Stromal cell of bone marrow (primary cell): ENCODE measurements at places on chromosomes 1 and 21.

DNA sequence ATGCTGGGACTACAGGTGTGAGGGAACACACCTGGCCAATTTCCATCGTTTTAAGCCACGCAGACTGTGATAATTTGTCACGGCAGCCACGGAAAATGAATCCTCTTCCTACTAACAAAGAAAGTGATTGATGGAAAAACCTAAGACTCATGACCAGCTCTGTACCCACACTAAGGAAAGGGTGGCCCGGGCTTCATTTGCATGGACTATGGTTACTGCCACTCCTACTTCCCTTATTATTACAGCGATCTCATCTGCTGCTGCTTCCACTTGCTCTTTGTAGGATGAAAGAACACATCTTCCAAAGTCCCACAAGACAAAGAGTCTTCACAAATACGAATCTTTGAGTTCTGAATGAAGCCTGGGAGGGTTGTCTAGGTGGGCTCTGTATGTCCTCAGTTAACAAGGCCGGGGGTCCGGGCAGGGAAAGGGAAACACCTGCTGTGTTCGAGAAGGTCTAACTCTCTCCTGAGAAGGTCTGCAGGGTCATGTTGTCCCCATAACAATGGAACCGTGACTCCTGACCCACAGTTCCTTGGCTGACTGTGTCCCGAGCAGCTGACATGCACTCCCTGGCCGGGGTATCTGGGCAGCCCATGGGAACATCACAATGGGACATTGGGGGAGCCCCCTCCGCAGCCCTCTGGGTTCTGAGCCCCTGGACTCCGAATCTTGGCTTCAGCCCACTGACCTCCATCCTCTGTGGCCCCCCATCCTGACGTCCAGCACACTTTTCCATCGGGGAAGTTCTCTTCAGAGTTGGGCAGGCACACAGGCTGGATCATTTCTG is 13.3 kb upstream of the TFF1 start:
- DNase-seq, result no peak

- DNase-seq, result no peak
Measured at GRCh38 chr21:15272171-15272570, 207.4 kb upstream of the NRIP1 start.

DNA sequence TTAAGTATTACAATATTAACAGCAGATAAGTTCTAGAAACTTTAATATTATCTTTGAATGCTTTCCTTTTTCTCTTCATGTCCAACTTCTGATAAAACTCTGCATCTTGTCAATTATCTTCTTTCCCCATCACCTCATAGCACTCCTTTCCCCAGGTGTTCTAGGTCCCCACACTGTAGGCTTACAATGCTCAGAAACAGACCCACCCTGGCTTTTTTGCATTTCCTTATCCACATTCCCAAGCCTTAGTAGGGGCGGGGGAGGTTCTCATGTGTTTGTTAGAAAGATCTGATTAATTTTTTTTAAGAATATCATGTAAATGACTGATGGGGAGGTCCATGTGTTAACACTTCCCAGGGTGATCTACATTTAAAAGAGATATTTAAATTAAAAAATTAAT is 63.9 kb downstream of the PLPPR4 start:
- DNase-seq, result no peak

DNA sequence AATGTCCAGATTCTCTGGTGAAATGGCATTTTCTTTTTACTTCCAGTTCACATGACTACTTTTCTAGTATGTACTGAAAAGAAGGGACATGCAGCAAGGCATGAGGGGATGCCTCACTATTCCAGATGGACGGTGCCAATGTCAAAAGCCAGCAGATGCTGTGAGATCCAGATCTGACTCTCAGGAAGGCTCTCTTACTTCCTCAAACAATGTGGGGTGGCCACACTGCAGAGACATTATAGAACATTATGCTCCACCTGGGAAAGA is 17.7 kb downstream of the CRYZ start:
- DNase-seq, result no peak

DNA sequence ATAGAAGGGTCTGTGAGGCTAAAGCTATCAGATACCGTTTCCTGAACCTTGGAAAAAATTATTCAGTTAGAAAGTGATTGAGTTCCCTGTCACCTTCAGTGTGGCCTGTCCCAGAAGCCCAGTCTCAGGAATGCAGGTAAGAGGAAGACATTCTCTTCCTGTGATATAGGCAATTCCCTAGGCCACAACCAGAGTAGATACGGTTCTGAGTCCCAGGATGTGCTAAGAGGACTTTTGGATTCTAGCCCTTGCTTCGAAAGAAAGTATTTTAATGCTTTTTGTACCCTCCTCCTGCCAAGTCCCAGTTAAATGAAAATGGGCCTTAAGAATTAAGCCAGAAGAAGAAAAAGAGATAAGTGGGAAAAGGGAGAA is 313.5 kb upstream of the PLXNA2 start:
- no peak for DNase-seq

DNA sequence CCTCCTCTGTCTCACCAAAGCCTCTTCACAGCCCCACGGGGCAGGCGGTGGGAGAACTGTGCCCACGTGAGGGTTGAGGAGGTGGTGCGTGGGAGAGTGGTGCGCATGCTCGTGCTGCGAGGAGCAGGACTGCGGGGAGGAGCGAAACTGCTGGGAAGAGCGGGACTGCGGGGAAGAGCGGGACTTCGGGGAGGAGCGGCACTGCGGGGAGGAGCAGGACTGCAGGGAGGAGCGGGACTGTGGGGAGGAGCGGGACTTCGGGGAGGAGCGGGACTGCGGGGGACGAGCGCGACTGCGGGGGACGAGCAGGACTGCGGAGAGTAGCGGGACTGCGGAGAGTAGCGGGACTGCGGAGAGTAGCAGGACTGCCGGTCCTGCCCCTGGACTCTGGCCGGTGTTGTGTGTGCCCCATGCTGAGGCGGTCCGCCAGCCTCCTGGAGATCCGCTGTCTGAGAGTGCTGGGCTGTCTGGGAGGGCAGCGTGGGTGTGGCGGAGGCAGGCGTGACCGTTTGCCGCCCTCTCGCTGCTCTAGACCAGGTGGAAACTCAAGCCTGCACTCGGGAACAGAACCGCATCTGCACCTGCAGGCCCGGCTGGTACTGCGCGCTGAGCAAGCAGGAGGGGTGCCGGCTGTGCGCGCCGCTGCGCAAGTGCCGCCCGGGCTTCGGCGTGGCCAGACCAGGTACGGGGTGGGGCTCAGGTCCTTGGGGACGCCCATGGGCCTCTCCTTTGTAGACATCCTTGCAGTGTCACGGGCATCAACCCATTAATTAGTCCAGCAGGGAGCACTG is 24.6 kb downstream of the TNFRSF1B start:
- no peak for DNase-seq
